Activated CD4-positive, alpha-beta T cell treated with anti-CD3 and anti-CD28 coated beads, Interleukin-2, amount 50 U/mL, for 48 hours (primary cell): ENCODE measurements at places on chromosomes 4 and X.

- no peak for DNase-seq
These were observed 160.0 kb upstream of the NHS start for GRCh38 chrX:17214962-17215361.

DNA sequence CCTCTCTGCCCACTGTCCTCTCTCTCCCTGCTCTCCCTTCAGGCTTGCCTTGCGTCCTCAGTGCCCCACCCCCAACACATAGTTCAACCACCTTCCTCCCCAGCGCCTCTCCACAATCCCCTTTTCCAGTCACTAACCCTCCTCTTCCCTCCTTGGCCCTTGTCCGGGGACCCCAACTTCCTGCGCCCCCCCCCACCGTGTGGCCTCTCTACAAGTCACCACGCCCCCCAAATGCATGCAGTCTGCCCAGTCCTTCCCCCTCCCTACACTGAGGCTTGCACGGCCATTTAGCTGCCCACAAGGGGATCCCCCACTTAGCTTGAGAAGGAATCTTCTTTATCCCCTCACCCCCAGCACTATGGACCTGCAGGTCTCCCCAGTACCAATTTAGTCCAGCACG, 569 bp downstream of the CXCR3 start:
- DNase-seq: no peak

DNA sequence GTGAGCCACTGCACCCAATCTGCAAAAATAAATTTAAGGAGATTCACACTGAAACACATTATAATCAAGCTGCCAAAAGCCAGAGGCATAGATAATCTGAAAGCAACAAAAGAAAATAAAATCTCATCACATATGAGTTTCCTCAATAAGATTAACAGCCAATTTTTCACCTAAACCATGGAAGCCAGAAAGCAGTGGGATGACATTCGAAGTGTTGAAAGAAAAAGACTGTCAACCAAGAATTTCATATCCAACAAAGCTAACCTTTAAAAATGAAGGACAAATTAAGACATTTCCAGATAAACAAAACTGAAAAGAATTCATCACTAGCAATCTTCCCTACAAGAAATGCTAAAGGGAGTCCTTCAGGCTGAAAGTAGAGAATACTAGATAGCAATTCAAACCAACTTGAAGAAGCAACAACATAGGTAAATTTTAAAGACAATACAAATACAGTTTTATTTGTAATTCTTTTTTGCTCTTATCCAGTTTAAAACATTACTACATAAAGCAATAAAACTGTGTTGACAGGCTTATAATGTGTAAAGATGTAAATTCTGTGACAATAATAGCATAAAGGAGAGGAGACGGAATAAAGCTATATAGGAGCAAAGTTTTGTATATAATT, 23.1 kb upstream of the KLHL8 start:
- DNase-seq: no peak

DNA sequence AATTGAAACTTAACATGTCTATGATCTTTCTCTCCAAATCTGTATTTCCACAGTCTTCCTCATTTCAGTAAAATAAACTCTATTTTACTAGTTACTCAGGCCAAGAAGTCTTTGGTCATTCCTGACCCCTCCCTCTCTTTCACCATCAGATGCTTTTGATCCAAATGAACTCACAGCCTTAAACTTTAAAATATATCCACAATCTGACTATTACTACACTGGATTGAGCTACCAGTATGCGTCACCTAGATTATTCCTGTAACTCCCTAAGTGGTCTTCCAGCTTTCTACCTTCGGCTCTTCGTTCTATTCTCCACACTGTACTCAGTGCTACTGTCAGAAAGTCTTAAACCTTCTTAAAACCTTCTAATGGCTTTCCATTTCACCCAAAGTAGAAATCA, 195.1 kb downstream of the FBXW7 start:
- DNase-seq: no peak

GRCh38 chrX:118212817-118213183, 96.2 kb upstream of the KLHL13 start:
- no peak for DNase-seq

- no peak for DNase-seq
These were observed 705.9 kb downstream of the FSTL5 start for GRCh38 chr4:161457906-161458305.

GRCh38 chr4:102321260-102321995, 23.9 kb downstream of the SLC39A8 start:
- DNase-seq: no peak

DNA sequence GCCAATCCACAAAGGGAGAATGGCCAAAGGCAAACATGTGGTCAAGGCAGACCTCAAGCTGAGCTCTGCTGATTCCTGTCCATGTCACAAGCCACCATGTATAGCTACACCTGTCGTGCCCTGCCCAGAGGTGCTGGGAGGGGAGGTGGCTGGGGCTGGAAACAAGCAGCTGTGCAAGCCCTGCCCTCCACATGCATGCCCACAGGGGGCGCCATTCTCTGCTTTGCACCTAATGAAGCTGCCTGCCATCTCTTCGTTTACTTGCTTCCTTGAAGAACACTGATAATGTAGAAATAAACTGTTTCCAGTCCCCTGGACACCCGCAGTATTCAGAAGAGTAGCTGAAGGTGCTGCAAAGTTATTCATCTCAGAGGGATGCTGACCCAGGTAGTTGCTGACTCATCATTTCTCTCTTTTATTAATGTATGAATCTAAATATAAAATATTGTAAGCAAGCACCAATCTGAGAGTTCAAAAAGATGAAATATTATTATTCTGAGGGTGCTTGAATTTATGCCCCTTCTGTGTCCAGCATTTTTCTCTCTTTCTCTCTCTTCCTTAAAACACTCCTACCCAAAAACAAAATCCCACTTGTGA, 278.6 kb downstream of the ADGRA3 start:
- DNase-seq: peak; percentile 35

DNA sequence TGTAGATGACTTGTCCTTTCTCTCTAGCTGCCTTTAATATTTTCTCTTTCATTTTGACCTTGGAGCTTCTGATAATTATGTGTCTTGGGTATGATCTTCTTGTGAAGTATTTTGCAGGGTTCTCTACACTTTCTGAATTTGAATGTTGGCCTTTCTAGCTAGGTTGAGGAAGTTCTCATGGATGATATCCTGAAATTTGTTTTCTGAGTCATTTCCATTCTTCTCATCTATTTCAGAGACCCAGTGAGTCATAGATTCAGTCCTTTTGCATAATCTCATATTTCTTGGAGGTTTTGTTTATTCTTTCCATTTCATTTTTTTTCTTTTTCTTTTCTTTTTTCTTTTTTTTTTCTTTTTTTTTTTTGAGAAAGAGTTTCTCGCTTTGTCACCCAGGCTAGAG, 585.7 kb upstream of the PABPC4L start:
- no peak for DNase-seq

DNA sequence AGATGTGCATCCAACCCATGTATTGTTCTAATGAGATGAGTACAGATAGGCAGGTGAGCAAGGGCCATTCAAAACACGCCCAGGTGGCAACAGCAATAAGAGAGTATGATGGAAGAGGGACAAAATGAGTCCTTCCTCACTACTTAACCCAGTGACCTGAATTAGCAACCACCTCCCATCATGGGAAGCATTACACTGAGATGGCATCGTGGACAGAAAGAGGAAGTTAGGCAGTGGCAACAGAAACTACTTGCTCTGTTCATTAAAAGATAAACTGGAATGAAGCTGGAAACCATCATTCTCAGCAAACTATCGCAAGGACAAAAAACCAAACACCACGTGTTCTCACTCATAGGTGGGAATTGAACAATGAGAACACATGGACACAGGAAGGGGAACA, 17.2 kb downstream of the RXFP1 start:
- DNase-seq: no peak

DNA sequence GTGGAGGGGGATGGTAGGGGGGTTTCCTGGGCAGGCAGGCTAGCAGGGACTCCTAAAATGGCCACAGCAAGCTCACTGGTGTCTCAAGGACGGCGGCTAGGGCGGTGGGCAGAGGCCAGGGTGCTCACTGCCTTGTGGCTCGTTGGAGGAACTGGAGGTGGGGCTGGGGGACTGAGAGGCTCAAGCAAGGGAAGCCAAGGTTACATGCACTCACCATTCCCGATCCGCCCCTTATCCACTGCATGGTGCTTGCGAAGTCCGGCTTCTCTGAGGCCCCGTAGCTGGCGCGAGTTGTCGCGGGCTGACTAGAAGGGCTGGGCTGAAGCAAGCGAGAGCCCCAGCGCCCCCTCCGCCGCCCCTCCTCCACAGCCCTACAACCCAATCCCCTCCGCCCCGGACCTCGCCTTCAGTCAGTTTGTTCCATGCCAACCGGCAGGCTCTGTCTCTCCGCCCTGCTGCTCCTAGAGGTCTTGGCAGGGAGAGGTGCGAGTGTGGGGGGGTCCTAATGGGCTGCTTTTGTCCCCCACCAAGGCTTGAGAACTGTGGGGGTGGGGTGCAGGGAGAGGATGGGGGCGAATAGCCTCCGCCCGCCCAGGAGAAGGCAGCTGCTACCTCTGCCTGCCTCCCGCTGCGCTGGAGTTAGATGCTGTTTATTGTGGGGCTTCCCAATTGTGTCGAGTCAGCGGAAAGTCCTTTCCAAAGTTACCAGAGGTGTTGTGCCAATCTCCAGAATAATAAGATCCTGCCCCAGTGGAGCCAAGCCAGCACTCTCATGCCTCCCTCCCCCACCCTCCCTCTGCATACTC, at the start of gene ARHGEF9:
ARHGEF9 (minus strand) TSS at position 313 of the 806 bp plus-strand sequence; CDS start at position 244, 69 bp downstream.
- DNase-seq: peak; percentile 3

DNA sequence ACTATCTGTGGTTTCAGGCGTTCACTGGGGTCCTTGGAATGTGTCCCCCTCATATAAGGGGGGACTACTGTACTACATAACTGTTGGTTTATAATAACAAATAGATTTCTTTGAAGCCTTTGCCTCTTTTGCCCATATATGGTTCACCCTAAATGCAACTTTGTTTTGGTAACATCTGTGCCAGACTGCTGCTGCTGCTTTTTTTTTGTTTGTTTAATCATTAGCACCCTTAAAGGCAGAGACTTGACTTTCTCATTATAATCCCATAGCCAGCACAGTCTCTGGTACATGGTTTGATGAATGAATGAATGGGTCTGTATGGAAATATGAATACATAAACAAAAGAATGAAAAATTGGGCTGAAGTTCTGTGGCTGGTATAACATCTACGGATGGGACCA, 80.2 kb upstream of the LHFPL1 start:
- DNase-seq: no peak

DNA sequence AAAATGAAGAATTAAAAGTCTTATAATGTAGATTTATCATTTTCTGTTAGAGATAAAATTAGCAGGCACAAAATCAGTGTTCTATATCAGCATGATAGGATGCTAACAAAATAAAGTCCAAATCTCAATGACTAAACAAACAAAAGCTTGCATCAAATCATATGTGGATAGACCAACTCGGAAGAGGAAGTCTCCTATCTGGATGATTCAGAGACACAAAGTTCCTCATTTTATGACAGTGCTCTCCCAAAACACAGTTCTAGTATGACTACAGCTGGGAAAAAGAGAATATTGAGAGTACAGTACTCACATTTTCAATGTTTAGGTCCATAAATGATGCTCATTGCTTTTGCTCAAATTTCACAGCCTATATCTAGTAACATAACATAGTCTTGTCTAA, 376.1 kb upstream of the CTSO start:
- DNase-seq: no peak

GRCh38 chr4:87916626-87917025, 58.9 kb upstream of the SPP1 start:
- DNase-seq: no peak

- no peak for DNase-seq
These were observed 10.1 kb upstream of the TMEM154 start for GRCh38 chr4:152689615-152690501.

- DNase-seq: no peak
These were observed 96.4 kb upstream of the TTC29 start for GRCh38 chr4:147042046-147042445.

DNA sequence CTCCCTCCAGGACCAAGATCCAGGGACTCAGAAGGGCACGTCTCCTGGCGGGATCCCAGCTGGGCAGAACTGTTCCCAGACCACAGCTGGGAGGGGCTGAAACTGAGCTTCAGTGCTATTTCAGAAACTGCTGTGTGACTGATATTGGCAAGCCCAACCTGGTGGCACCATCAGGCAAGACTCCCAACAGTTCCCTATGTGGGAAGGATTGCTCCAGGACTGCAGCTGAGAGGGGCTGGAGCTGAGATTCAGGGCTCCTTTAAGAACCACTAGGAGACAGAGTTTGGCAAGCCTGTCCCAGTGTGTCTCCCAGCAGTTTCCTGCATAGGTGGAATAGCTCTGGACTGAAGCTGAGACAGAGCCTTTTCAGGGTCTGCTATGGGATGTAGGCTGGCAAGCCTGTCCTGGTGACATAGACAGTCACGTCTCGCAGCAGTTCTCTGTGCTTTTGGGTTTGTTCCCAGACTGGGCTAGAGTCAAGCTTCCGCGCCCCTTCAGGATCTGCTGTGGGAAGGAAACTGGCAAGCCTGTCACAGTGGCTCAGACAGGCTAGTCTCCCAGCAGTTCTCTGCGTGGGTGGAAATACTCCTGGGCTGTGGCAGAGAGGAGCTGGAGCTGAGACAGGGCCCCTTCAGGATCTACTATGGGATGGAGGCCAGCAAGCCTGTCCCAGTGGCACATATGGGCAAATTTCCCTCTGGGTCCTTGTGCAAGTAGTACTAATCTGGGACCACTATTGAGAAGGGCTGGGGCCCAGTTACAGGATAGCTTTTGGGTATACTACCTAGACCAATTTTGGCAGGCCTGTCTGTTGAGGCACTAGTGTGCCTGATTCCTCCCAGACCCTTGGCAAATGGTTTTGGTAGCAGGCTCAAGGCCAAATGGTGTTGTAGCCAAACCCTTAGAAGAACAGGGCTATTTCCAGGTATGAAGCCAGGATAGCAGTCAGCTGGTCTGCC, 20.2 kb upstream of the MED14 start:
- DNase-seq: no peak

GRCh38 chrX:150693725-150694574, 754 bp downstream of the MTMR1 start:
- peak; percentile 74 for DNase-seq

GRCh38 chrX:53075011-53075410, 7.2 kb upstream of the TSPYL2 start:
- no peak for DNase-seq

DNA sequence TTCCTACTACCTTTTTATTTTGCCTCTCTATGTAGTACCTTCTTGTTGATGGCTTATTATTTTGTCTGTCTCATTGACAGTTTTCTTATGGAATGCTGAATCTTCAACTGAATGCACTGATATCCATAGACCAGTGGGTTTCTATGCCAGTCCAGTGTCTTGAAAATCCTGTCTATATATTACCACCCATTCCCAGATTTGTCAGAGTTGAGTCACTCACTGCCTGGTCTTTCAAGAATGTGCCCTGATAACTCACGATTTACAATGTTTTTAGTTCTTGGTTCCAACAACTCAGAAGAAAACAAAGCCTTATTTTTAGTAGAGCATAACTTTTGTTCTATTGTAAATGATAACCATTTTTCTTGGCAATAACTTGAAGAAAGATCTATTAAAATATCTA, 606.0 kb upstream of the PITX2 start:
- no peak for DNase-seq

- no peak for DNase-seq
These were observed 16.6 kb downstream of the PGRMC1 start for GRCh38 chrX:119252716-119253115.

DNA sequence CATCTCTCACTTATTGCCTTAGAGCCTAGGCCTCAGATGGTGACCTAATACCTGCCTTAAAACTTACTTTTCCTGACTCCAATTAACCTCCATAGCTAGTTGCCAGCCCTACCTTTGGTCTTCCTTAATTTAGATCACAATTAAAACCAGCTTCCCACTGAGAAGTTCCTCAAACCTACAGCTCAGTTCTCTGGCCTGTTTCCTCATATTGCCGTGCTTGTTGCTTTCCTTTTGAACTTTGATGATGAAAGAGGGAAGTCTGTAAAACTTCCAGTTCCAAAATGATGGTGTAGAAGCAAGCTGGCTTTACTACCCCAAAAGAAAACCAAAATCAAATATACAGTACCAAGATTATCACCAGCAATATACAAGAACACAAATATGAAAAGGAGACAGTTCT, 28.9 kb upstream of the CAMK2D start:
- DNase-seq: no peak
